Skeletal muscle cell (primary cell): ENCODE measurements at places on chromosomes 7 and 10.

DNA sequence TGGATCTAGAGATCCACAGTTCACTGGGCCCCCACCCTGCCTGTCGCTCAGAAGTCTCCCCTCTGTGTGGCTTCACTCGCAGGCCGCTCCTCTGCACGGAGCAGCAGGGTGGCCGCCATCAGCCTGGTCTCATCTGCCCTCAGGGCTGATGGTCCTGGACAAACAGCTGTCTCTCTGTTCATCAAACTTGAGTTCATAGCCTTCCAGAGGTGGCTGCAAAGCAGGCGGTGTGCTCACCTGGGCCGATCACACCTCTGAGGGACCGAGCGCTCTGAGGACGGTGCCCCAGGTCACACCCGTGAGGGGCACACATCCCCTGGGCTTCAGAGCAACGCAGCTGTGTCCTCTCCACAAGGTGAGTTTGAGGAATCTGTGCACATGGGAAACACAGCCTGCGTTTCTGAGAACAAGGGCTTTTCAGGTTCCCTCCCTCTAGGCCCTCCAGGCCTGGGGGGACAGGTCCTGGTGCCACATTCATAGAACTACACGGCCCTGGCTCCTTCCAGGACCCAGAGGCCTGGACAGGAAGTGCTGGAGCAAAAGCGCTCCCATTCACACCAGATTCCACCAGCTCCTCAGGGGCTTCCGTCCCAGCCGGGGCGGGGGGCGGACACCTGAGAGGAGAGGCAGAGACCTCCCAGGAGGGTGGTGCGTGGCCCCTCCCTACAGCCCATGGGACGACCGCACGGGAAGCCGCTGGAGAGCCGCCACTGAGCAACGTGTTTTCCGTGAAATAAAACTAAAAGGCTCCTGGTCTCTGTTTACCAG is 31.2 kb upstream of the FAM20C start:
- DNase-seq, result no peak

GRCh38 chr7:70322856-70323255 is 724.6 kb downstream of the AUTS2 start:
- DNase-seq, result no peak

DNA sequence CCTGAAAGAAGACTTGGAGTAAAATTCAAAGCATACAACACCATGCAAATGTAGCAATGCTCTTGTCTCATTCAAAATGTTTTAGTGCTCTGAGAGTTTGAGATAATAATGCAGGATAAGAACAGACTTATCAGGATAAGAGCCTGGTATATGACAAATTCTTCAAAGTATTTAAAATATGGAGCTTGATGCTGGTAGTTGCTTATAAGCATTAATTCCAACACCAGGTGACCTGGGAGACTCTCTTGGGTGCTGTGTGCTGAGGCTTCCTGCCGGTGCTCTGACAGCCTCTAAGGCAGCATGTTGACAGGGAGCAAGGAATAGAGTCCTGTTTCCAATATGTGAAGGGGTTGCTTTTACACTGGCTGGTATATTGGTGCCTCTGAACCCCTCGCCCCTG is 34.8 kb upstream of the SLC26A5 start:
- DNase-seq, result no peak

GRCh38 chr7:55827577-55827976 is 35.0 kb downstream of the SEPTIN14 start:
- DNase-seq, result no peak

- no peak for DNase-seq
Measured at GRCh38 chr7:82384779-82385178, 58.8 kb downstream of the CACNA2D1 start.

- DNase-seq, result no peak
Measured at GRCh38 chr10:28179006-28179742, 123.7 kb downstream of the MPP7 start.

DNA sequence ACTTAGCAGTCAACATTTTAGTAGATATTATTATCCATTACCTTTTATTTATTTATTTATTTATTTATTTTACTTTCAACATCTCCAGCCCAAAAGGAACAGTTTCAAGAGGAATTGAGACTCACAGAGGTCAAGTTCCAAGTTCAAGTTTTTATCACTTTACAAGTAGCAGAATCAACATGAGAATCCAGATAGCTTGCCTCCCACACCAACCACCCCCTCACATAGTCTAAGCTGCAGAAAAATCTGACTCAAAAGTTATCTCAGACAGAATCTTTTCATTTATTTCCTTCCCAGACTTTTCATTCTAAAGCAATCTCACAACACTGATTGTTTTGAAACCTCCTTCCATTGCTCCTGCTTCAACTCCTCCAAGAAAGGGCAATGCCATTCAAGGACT is 129.6 kb downstream of the GRM3 start:
- no peak for DNase-seq

DNA sequence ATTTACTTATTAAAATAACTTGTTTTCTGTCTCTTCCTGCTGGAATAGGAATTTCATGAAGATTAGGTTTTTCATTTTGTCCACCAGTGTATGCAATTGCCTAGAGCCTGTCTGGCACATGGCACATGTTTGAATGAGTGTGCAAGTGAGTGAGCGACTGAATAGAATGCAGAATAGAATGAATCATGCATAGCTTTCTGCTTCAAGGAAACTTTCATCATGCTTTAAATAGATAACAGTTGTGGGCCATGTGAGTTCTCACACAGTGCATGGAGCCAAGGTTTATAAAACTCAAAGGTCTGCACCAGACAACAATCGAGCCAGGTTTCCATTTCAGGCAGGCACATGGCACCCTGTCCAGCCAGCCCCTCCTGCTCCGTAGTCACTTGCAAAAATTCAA is 74.2 kb upstream of the HECW1 start:
- DNase-seq, result peak; percentile 60

DNA sequence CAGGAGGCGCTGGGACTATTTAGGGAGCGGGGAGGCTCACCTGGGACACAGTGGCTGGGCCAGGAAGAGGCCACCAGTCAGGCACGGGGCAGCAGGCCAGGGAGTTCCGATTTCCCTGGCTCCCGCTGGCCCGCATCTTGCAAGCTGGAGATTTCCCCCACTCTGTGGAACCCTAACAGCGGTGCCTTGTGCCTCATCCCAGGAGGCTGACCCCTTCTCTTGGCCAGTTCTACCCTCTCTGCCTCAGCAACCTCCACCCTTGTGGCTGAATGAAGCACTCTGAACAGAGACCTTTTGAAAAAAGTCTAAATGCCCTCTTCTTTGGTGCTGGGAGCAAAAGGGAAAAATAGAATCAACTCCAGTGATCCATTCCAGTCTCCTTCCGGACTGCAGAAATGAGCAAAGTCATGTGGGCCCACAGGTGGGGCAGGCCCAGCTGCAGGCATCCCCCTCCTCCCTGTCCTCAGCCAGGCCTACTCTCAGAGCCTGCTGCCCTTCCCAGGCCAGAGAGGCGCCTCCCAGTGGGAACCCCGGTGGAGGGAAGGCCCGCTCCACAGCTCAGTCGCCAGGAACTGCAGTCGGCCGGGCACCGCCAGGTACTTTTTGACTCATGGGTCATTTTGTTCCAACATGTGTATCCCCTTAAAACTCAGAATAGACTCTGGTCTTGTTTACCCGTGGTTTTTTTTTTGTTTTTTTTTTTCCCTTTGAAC is 155.5 kb downstream of the ZNF248 start:
- no peak for DNase-seq

- no peak for DNase-seq
Measured at GRCh38 chr10:70937661-70938060, 49.3 kb upstream of the PCBD1 start.

- DNase-seq, result no peak
Measured at GRCh38 chr10:61935077-61935476, 33.6 kb downstream of the ARID5B start.

DNA sequence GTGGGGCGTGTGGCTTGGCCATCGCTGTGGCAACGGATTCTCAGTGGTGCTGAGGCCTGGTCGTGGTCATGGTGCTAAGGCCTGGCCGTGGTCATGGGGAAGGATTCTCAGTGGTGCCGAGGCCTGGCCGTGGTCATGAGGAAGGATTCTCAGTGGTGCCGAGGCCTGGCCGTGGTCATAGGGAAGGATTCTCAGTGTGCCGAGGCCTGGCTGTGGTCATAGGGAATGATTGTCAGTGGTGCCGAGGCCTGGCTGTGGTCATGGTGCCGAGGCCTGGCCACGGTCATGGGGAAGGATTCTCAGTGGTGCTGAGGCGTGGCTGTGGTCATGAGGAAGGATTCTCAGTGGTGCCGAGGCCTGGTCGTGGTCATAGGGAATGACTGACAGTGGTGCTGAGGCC is 327.9 kb downstream of the ADARB2 start:
- no peak for DNase-seq

- no peak for DNase-seq
Measured at GRCh38 chr7:148037044-148037443, 553.5 kb upstream of the C7orf33 start.

- no peak for DNase-seq
Measured at GRCh38 chr7:122881324-122881723, 4.9 kb downstream of the CADPS2 start.

DNA sequence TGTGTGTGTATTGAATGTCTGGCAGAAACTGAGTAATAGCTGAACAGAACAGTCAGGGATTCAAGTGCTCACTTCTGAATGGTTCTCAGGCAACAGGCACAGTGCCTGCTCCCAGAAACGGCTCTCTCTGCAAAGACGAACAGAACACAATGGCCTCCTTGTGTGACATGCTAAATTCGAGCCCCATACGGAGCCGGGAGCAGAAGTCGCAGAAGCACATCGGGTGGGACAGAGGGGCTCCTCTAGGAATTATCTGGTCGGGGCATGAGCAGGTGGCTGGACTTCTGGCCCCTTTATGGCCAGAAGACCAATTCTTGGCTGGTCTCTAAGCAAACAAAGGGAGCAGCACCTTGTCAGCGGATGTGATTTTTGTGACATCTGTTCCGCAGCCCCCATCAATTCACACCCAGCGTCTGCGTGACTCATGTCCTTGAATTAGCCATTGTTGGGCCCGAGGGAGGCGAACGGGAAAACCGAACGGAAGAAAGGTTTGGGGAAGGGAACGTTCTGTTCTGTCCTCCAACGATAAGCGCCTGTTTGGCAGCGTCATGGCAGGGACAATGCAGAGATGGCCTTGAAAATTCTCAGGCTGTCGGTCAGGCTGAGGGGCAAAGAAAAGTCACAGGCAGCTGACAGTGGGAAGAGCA is 47.3 kb upstream of the NPTX2 start:
- DNase-seq, result peak; percentile 29

DNA sequence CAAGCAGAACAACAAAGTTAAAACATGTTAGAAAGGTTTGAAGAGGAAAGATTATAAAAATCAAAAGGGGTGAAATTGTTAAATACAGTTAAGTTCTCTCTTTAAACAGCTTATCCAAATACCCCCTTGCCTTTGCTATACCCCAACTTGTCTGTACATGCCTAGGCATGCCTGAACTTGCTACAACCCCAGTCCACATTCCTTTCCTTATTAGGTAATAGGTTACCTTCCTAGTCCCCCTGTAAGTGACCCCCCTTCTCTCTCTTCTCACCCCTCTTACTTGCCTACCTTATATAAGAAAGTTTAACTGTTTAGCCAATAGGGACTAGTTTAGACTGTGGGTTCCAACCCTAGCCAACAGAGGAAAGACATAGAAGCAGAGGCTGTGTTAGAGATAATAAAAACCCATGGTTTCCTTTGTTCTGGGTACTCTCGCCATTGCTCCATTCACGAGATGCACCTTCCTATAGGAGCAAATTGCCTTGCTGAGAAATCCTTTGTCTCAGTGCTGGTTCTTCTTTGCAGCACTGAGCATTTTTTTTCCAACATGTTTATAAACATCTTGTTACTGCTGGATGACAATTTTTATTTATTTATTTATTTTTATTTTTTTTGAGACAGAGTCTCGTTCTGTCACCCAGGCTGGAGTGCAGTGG is 282.2 kb upstream of the GALNT17 start:
- no peak for DNase-seq

DNA sequence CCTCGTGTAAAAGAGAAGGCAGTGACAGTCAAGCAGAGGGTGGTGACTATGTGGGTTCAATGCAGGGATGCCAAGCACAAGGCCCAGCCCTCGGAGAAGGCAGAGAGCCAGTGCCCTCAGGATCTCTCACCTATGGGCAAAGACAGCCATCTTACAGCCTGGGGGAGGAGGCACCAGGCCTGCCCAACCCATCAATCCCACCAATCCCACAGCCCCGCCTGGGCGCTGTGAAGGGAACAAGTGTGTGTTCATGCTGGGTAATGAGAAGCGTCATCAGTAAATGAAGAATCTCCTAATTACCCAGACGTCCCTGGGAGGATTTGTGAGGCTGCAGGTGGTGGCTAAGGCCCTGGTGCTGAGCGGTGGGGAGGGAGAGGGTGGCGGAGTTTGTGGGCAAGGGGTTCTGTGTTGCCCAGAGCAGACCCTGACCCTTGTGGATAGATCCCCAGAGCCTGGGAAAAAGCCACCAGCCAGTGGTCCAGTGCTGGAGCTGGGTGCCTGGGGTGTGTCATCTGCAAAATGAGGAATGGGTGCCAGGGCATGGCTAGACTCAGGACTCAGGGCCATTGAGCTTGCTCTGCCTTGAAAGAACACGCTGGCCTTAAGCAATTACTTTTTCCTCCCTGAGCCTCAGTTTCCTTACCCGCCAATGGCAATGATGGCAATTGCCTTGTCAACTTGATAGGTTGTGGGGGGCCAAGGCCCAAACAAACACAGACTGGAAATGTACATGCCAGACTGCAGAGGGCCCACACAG is 128.1 kb upstream of the UNC5B start:
- DNase-seq, result no peak

GRCh38 chr10:107545717-107546116 is 381.2 kb upstream of the SORCS1 start:
- no peak for DNase-seq

- no peak for DNase-seq
Measured at GRCh38 chr10:132476146-132477065, 61.2 kb upstream of the INPP5A start.

- DNase-seq, result no peak
Measured at GRCh38 chr7:106614751-106615150, 46.2 kb downstream of the CCDC71L start.

- peak; percentile 81 for DNase-seq
Measured at GRCh38 chr7:151592868-151593486, 73.3 kb upstream of the RHEB start.

- no peak for DNase-seq
Measured at GRCh38 chr7:151374139-151374538, 32.5 kb downstream of the NUB1 start.

GRCh38 chr7:93117327-93117726 is 452 bp downstream of the SAMD9 start:
- DNase-seq, result no peak

DNA sequence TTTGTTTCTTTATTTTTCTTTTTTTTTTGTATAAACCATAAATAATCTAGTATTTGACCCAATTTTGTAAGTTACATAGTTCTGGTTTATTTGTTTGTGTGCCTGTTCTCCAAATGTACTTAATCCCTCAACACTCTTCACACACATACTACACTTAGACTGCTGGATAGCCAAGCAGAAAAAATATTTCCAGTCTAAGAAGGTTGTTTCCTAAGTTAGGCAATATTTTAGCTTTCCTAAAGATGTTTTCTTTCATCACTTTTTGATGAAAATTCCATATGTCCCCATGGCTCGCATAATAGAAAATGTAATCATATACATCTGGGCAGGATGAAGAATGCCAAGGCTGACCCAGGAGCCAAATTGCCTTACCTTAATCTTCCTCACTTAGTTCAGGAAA is 105.3 kb downstream of the PPP1R3A start:
- no peak for DNase-seq
